ENCODE measurements at places on chromosomes 7 and 10.

GRCh38 chr7:21912931-21913780 is 32.5 kb downstream of the CDCA7L start:
- DNase-seq: no peak

- DNase-seq: no peak
Measured at GRCh38 chr10:128314686-128315085, 188.5 kb upstream of the MKI67 start.

- DNase-seq: no peak
Measured at GRCh38 chr7:42945821-42946626, 13.8 kb downstream of the MRPL32 start.

DNA sequence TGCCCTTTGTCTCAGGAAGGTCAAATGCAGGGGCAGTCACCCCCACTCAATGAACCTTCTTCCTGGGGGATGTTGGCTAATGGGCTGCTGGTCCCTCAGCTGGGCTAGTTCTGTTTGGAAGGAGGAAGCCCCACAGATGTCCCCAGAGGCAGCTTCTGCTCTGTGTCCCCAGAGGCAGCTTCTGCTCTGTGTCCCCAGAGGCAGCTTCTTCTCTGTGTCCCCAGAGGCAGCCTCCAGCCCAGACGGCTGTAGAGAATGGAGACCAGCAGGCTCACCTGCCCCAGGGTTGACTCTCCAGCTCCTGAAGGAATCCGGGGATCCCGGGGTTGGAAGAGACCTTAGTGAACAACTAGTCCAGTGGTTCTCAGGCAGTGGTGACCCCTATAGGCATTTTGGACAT is 62.5 kb upstream of the LEP start:
- DNase-seq: no peak

DNA sequence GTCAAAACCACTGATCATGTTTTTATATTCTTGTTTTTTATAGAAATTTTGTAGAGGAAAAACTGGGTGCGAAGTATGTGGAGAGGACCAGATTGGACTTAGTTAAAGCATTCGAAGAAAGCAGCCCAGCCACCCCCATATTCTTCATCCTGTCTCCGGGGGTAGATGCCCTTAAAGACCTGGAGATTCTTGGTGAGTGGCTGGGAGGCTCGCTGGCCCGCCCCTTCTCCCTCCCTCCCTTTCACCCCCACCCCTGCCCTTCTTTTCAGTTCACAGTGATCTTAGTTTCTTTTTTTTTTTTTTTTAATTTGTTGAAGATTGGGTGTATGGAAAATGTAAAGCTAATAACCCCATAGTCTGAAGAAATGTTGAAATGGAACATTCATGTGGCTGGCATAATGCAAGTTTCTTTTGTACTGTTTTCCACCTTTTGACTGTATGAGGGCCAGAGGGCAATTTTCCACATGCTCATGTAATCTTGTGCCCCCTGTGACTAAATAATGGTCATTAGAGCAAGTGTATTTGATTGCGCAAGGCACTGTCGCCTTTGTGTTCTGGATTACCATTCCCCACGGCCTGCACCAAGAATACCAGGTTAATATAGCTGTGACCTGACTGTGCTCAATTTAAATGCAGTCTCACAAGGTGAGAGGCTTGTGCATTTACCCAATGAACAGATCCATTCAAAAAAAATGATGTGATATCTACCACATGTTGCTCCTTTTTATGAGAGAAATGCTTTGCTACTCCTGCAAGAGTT is 77.7 kb downstream of the CDCA7L start:
- DNase-seq: no peak

- no peak for DNase-seq
Measured at GRCh38 chr7:155345490-155345889, 47.8 kb downstream of the INSIG1 start.

DNA sequence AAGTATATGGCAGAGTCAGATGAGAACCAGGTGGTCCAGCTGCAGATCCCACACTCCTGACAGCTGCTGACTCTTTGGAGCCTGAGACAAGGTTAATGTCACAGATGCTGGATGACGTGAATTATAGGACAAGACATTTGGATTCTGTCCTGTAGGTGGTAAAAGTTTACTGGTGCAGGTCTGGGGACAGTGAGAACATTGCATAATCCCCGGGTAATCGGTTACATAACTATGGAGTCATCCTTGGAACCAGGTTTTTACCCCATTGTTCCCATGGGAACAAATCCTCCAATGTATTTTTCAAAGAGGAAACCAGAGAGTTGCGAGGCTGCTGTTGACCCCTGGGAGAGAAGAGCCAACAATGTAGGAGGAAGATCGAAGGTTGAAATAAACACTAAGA is 27.5 kb upstream of the ZCCHC24 start:
- no peak for DNase-seq

GRCh38 chr7:102415685-102416225 is 17.6 kb upstream of the ORAI2 start:
- DNase-seq: no peak

DNA sequence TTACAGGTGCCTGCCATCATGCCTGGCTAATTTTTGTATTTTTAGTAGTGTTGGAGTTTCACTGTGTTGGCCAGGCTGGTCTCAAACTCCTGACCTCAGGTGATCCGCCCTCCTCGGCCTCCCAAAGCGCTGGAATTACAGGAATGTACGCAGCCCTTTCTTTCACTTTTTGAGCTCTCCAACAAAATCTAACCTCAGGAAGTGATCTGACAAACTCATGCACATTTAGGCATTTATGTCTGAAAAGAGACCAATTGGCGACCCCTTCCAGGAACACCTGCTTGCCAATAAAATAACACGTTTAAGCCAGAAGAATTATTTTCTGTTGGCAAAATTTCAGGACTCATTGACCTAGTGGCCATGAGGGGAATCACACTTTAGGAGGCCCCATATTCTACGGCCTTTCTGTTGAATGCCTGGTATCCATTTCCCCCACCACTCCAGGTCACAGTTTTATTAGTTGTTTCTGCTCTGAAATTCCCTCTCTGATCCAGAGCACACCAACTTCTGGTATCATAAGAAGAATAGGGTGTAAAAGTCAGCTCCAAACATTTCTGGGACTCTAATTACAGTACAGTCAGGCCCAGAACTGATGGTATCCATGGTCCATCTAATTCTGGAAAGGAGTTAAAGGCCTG is 65.8 kb upstream of the FRMD4A start:
- DNase-seq: peak; percentile 15

GRCh38 chr10:986137-986825 is 2.0 kb upstream of the GTPBP4 start:
- DNase-seq: peak; percentile 29

DNA sequence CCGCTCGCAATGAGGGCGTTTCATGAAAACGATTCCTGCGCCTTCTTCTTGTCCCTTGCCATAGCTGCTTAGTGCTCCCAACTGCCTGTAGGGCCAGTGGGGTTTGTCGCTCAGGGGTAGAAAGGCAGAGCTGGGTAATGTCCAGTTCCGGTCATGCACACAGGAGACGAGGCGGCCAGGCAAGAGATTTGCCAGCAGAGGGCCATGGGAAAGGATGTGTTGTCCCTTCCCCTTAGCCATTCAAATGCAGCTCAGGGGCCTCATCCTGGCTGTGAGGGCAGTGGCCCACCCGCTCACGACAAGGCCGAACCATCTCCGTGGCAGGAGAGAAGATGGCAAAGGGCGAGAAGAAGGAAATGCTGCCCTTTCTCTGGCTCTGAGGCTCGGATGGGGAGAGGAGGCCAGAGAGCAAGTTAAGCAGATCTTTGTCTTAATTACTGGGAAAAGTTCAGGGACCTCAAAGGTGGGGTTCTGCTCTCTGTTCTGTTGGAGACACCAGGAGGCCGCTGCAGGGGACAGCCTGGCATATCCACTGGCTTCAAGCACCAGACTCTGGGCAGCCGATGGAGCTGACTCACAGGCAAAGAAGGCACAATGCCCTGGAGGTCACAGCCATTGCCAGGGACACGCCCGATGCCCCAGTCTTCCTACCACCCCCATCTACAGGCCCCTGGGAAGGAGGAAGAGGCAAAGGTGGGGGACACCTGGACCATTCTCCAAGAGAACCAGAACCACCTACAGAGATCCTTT is 534.8 kb upstream of the MGMT start:
- DNase-seq: no peak

DNA sequence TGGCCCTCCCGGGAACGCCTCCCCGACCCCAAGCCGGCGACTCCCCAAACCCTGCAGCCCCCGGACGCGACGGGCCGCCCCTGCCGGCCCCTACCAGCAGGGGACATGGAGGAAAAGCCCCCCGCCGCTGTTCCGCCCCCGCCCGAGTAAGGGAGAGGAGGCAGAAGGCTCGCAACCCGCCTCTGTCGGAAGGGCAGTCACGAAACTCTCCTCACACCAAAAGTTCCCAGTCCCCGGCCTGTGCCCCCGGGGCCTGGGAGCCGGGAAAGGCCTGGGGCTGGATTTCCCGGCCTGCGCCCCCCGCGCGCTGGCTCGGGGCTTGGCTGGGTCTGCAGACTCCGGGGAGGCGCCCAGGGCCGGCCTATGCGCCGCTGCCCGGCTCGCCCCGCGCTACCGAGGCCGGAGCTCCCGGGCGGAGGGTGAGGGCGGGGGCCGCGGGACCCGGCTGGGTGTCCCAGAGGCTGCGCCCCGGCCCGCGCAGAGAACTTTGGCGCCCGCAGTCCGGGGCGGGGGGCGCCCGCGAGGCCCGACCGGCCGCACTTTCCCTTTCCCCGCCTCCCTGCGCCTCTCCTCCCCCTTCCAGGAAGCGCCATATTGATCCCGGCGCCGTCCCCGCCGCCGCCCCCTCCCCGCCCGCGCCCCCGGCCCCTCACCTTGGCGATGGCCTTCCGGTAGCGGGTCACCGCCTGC is 728 bp downstream of the PARD3 start:
- peak; percentile 51 for DNase-seq

DNA sequence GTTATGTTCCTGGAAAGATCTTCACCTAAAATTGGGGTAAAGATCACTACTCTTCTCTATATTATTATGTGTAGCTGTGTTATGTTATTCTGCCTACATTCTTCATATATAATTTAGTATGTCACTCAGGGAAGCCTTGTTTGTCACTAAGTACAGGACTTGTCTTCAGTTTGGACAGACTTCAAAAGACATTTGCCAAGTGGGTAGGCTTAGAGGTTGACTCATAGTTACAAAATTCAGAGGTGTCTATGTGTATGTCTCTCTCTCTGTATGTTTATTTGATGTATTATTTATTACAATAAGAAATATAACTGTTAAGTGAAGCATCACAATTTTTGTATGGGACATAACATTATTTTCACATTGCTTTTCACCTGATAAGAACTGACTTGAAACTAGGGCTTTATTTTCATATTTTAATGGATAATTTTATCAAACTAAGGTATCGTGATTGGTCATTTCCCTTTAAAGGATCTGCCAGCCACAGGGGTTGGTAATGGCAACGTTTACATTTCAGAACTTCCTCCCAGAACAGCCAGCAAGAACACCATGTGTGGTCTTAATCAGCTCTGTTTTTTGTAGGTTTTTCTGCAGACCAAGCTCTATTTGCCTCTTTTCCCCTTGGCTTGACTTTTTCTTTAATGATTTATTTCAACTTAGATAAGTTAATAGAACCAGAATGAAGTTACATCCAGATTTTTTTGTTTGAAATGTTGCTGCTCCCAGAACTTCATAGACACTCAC is 262.1 kb upstream of the CACNA2D1 start:
- DNase-seq: no peak

DNA sequence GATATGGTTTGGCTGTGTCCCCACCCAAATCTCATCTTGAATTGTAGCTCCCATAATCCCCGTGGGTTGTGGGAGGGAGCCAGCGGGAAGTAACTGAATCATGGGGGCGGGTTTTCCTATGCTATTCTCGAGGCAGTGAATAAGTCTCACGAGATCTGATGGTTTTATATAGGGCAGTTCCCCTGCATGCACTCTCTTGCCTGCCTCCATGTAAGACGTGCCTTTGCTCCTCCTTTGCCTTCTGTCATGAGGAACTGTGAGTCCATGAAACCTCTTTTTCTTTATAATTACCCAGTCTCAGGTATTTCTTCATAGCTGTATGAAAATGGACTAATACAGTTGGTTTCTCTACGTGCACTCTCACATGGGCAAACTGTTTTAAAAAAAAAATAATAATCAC is 207.7 kb downstream of the SLC25A13 start:
- DNase-seq: no peak

- DNase-seq: no peak
Measured at GRCh38 chr7:2880874-2881533, 36.9 kb upstream of the GNA12 start.

DNA sequence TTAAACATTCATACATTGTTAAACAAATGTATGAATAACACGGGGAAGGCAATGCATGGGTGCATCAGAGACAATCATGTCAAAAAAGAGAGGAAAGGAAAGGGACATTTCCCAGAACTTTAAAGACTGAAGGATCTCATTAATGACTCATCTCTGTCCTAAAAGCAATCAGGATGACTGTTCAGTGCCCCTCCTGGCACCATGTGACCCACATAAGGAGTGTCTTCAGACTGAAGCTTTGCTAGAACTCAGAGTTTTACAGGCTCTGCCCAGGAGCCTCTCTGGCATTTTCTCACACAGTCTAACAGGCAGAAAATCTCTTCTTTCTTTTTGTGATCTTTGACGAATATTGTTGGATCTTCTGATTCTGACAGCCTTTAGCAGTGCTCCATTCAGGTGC is 315.3 kb downstream of the OTUD1 start:
- no peak for DNase-seq

- DNase-seq: no peak
Measured at GRCh38 chr10:21047511-21047910, 150.4 kb upstream of the NEBL start.

GRCh38 chr7:101632641-101633040 is 3.5 kb upstream of the MYL10 start:
- DNase-seq: no peak

DNA sequence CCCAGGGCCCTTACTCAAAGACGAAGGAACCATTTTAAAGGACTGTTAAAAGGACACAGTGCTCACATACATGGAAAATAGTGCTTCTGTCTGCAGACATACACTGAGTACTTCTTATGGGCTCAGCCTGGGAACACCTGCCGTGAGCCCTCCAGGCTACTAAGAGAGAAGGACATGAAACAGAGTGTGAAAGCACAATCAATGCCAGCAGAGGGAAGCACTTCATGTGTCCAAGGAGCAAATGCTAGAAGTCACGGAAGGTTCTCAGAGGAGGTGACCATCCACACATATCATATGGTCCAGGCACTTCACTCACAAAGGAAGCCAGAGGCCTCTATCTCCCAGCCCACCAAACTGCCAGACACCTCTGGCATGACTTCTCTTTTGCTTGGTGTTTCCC is 15.5 kb downstream of the ELMO1 start:
- DNase-seq: no peak

GRCh38 chr10:88071879-88072278 is 208.5 kb downstream of the PTEN start:
- no peak for DNase-seq

- DNase-seq: no peak
Measured at GRCh38 chr7:88278881-88279280, 27.8 kb downstream of the STEAP4 start.

- no peak for DNase-seq
Measured at GRCh38 chr7:158880973-158881372, 24.6 kb downstream of the DYNC2I1 start.

GRCh38 chr7:537911-538634 is 18.4 kb upstream of the PDGFA start:
- peak; percentile 99 for DNase-seq

DNA sequence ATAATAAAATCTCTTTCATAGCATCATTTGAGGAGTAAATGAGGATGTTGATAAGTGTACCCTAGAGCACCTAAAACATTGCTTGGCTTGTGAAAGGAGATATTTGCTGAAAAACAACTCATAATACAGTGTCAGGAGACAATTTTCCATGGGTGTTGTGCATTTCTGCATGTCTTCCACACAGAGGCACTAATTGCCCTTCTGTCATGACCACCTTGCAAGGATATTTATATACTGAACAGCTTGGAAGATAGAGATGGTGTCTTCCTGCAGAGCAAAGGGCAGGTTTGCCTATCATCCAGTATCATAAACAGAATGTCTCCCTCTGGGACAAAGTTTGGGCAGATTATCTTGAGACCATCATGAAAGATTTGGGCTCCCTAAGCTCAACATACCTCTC is 495.2 kb upstream of the LRRN3 start:
- no peak for DNase-seq
